ENCODE measurements at places on chromosomes 7 and 10.

GRCh38 chr10:111076682-111077478 lies at the start of gene ADRA2A:
ADRA2A (plus strand) TSS chr10:111077029; CDS start chr10:111077997, 968 bp downstream.
- DNase-seq: no peak

DNA sequence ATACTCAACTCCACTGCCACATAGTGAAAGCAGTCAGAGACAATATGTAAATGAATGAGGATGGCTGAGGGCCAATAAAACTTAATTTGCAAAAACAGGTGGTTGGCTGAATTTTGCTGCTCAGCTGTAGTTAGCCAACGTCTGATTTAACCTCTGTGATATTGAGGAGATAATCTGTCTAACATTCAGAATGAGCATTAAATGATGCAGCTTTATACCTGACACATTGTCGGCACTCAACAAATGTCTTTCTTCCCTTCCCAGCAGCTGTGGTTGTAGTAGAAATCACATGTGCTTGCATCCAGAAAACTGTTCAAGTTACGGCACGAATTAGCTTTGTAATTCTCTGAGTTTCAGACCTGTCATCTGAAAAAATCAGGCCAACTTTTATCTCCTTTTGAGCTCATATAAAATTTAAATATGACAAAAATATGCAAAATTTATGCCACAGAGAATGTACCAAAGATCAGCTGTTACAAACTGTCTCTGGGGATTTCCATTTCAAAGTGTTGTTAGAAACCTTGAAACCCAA lies 1239.7 kb downstream of the GATA3 start:
- no peak for DNase-seq

DNA sequence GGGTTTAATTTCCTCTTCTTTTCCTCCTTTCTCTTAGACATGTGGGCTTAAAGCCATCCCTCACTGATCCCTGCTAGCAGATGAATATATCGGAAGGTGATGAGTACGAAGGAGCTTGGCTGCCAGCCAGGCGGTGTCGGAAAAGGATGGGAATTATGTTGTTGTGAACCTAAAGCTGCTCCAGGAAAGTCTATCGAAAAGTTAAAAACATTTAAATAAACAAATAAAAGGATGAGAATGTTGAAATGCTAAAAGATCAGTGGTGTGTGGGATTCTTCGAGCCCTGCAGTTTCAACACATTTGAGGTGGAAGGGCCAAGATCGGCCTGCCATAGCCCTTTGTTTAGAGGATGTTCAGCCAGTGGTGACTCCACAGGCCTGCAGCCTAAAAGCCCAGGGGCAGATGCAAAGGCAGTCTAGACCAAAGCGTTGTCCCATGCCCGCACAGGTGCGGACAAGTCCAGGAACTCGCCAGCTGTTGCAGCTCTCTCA lies 107.9 kb downstream of the JCAD start:
- DNase-seq: no peak

DNA sequence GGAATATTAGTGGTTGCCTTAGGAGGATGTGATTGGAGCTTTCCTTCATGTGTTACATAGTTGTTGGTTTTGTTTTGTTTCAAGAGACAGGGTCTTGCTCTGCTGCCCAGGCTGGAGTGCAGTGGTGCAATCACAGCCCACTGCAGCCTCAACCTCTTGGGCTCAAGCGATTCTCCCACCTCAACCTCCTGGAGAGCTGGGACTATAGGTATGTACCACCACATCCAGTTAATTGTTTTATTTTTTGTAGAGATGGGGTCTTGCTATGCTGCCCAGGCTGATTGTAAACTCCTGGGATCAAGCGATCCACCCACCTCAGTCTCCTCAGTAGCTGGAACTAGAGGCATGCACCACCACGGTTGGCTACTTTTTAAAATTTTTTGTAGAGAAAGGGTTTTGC lies 86.1 kb downstream of the RABGEF1 start:
- no peak for DNase-seq

DNA sequence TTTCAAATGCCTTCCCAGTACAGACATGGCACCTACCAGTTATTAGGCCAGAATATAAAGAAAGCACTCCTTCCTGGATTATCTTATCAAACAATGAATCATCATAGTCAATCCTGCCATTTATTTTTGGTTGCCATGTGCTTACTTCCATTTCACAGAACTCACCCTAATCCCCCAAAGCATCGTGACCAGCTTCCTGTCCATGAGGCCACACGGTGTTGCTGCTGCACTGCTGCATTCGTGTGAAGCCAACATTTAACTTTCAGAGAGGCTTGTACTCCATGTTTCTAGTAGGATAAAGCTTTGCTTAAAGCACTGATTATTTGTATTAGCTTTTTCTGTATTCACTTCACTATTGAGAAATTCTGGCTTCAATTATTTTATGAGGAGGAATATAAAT lies 14.4 kb downstream of the COL28A1 start:
- DNase-seq: no peak
